ENCODE measurements at places on chromosomes 5 and 9.

- DNase-seq, result peak; percentile 27
Observed at GRCh38 chr9:34097865-34098264, 28.6 kb downstream of the DCAF12 start.

DNA sequence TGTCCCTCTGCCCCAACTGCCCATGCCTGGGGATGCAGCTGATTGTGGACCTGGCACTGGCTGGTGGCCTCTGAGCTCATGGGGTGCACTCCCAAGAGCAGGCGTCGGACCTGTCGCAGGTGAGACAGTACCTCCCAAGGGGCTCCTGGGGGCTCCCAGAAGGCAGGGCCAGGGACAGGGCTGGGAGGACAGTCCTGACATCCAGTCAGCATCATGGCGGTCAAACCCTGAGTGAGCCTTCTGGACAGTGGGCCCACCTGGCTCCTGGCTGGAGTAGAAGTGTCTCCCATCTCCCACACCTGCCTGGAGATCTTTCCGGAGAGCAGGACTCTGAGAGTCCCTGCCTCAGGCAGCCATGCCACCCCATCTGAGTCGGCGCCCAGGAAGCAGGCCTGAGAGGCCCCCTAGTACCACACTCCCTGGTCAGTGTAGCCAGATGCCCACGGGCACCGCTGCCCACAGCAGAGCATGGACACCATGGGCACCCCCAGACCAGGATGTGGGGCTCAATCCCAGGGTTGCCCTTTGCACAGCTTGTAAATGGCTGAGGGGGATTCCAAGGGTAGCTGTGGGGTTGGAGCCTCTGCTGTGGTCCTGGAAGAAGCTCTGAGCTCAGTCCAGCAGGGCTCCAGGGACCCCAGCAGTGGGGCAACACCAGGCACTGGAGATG lies 6.6 kb downstream of the LCN9 start:
- DNase-seq, result no peak

DNA sequence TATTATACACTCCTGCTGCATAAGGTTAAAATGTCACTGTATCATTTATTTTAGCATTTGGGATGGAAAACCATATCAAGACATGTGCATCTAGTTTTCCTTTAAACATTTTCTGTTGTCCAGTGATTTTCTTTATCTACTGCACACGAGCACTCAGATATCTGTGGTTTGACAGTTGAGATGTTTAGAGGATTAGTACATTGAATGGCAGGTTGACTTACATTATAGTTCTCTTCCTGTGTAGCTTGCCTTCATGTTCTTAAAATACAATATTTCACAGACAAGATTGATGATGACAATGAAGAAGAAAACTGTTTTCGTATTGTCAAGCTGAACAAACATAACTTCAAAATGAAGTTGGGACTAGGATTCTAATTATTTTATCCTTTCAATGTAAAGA lies 2378.4 kb upstream of the WWC1 start:
- no peak for DNase-seq

- no peak for DNase-seq
Observed at GRCh38 chr5:134530301-134531077, 5.0 kb downstream of the JADE2 start.

DNA sequence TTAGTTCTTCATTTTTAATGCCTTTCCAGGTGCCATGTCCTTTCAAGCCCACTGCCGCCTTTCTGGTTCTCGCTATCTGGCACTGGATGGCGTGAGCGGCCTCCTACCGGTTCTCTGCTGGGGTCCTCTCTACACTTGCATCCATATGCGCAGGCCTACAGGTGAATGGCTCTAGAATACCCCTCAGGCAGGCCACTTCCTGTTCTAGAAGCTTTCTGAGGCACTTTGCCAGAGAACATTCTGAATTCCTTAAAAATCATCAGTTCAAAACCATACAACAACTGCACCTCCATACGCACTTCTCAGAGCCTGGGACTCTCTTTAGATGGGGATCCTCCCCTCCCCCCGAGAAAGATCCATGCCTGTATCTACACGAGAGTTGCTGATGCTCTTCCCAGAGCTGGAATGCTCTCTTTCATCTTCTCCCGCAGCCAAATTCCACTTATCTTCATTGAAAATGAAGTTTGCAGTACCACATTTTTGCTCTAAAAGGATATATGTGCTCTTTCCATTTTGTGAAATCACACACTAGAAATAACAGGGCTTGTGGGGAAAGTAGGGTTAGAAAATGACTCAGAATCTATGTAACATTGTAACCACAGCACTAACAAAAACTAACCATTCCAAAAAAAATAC lies 1.4 kb upstream of the LHFPL2 start:
- DNase-seq, result no peak

GRCh38 chr5:43106290-43106638 lies 14.4 kb upstream of the ZNF131 start:
- DNase-seq, result no peak

DNA sequence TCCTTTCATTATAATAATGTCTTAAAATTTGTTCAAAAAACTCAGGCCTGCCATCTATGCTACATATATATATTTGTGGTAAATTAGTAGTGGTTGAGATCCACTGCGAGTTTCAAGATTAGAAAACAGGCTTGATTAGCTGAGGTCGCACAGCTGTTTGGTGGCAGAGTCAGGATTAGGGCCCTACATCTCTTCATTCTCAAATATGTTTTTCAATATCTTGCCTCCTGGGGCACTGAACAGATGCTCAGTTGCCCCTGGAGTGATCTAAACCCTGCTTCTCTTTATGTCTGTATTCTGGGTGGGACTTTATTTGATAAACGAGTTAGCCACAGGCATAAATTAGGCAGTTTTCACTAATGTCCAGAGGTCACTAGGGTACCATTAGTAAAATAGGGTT lies 27.8 kb upstream of the CEP120 start:
- DNase-seq, result no peak

DNA sequence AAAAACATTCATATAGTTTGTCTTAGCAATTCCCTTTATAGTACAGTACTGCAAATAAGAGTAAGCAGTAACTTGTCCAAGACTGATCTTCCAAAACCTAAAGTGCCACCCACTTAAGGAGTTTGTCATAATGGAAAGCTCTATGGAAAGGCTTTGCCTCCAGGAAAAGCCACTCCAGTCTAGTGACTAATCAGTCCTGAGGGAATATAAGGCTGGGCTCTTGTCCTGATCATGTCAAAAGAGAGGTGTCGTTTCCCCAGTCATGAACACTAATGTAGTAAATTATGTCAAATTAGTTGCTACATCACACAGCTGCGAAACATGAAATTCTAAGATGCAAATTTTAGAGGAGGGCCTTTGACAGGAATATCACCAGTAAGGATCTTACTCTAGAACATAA lies 271.6 kb downstream of the GABRB2 start:
- DNase-seq, result no peak

GRCh38 chr5:126576974-126577373 lies 18.0 kb downstream of the ALDH7A1 start:
- no peak for DNase-seq

GRCh38 chr5:97163360-97163764 lies 19.7 kb downstream of the RIOK2 start:
- DNase-seq, result no peak

DNA sequence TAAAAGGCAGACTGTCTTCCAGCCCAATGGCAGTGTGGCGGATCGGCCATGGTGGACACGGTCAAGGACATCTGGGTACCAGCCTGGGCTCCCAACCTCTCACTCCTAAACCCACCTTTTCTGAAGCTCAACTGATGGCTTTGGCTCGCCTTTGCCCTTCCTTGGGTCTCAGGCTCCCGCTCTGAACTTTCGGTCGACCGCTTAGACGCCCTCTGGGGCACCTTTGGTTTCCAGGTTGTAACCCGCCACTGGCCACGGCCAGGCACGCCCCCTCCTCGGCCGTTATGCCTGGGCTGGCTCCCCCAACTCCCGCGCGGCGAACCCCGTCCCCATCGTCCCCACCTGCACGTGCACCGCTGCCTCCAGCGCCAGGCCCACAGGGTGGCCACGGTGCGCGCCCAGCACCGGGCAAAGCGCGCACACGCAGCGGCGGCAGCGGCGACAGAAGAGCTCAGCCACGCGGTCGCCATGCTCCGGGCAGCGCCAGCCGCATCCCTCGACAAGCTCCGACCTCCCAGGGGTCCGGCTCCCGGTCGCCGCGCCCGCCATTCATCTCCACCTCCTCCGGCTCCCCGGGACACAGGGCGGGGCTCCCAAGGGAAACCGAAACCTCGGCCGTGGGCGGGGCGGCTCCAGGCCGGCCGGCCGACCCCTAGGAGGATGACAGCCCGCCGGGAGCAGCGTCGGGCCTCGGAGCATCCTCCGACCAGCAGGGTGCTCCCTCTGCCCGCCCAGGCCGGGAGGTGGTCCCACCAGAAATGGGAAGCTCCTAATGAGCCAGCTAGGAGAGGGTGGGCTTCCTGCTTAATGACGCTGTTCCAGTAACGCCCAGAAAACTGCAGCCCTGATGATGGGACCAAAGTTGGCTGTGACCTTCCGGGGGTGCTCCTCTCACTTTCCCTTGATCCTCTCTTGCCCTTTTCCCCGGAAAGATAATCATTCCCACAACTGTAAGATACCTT lies at the start of gene TRIM14:
TSS of gene TRIM14 (minus strand) at position 583 of the 962 bp plus-strand sequence. CDS start at position 549, 34 bp downstream.
- DNase-seq, result no peak

GRCh38 chr9:122124048-122124447 lies 30.9 kb upstream of the TTLL11 start:
- DNase-seq, result no peak

GRCh38 chr5:138942861-138943260 lies 67.7 kb upstream of the LRRTM2 start:
- no peak for DNase-seq

DNA sequence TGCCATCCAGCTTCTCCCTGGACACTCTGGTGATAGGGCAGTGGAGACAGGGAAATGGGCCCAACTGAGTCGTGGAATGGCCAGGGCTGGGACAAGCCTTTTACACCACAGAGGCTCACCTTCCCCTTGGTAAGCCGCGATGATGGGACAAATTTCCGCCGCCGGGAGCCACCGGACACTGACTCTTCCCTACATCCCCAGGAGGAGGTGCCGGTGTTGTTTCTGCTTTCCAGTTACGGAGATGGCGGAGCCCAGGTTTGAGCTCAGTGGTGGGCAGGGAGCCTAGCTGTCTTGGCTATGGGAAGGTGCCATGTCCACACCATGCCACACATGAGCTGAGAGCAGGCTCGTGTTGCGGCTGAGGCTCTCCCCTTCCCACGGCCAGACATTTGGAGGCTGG lies 19.9 kb upstream of the WNK2 start:
- DNase-seq, result no peak

GRCh38 chr5:170633235-170634081 lies 129.6 kb downstream of the KCNIP1 start:
- no peak for DNase-seq

GRCh38 chr5:158287643-158288271 lies 428.8 kb upstream of the CLINT1 start:
- no peak for DNase-seq

DNA sequence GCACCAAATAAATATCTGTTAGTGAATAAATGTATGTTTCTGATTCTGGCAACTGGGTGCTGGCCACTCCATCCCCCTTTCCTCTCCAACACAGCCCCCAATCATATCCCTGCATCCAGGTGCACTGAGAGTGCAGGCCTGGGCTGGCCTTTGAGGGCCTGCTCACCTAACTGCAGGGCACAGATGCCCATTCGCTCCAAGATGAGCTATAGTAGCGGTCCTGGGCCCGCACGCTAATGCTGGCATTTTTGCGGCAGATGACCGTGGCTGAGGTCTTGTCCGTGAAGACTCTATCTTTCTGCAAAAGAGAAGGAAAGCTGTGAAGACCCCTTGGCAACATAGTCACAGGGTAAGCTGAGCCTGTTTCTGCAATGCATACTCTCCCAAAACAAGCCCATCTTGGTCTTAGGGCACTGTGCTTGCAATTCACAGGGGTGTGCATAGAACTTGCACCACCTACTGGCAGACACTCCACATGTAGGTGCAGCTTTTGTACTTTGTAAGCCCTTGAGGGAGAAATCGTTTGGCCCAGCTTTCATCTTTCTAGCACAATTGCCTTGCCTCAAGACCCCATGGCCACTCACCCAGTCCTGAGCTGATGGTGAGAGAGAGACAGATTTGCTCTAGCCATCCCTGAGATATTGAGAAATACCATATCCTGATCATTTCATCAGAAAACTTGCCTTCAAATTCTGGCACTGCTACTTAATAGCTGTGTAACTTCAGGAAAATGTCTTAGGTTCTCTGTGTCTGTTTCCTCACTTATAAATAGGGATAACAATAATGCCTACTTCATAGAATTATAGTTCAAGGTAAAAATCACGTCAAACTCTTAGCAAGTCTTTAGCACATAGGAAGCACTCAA lies 13.5 kb downstream of the IL12B start:
- DNase-seq, result no peak

- DNase-seq, result no peak
Observed at GRCh38 chr9:71781391-71781790, 13.1 kb upstream of the CEMIP2 start.

- DNase-seq, result no peak
Observed at GRCh38 chr5:158591301-158591863, 508.3 kb downstream of the EBF1 start.

- DNase-seq, result no peak
Observed at GRCh38 chr9:137515338-137515724, 34.9 kb downstream of the PNPLA7 start.

GRCh38 chr5:43815497-43815896 lies 212.5 kb downstream of the NNT start:
- DNase-seq, result no peak

DNA sequence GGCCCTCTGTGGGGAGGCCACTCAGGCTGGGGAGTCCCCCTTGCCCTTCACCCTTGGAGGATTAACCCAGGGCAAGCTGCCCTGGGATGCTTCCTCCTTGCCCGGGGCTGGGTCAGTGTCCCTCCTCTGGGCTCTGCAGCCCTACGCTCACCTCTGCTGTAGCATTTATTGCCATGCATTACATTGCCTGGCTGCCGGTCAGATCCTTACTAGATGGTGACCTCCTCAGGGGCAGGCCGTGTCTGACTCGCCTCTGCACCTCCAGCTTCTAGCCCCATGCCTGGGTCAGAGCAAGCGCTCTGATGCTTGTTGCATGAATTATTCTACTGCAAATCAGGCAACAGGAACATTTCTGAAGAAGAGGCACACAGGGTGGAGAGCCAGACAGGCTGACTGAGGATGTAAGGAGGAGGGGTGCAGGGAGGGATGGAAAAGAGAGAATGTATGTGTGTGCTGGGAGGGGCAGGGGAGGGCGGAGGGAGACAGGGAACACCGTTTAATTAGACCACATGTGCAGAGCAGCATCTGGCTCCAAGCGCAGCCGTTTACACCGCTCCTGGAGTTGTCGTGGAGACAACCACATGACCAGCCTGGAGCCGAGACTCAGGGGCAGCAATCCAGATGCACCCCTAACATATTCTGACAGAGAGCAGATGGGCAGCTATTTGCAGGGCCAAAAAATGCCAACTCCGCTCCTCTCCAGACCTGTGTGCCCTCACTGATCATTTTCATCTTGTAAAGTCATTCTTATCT lies 117.0 kb downstream of the CRB2 start:
- no peak for DNase-seq

DNA sequence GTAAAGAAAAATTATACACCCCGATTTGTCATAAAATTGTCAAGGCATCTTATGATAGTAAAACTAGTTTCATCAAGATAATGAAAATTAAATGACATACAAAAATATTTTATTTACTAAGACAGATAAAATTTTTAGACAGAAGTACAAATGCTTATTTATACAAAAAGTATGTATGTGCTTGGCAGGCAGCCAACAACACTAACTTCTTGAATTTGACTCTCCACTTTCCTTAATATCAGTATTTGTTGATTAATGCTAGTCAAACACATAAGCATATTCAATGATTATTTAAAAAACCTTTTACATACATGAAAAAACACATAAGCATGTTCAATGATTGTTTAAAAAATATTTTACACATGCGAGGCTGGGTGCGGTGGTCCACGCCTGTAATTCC lies 1079.9 kb upstream of the CDH6 start:
- no peak for DNase-seq
